ENCODE measurements at places on chromosomes 3 and 15.
A peak's percentile ranks its signal among the peaks of the same experiment; 100 is the strongest.

GRCh38 chr3:134446800-134447199, 39.0 kb downstream of the ANAPC13 start:
- no peak for DNase-seq

DNA sequence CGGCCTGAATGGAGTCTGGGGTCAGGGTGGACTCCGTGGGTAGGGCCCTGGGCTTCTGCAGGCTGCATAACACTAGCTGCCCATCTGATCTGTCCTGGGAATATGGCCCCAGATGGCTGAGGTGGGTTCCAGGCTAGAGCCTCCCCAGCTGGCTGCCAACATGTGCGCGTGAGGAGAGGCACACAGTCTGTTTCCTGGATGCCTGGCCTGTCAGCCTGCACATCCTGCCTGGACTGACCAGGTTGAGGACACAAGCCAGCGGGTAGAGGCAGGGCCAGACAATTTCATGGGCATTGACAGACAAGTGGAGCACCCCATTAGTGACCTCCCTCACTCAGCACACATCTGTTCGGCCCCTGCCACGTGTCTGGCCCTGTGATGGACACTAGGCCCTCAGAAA, 29.8 kb upstream of the RPL29 start:
- DNase-seq, result no peak

DNA sequence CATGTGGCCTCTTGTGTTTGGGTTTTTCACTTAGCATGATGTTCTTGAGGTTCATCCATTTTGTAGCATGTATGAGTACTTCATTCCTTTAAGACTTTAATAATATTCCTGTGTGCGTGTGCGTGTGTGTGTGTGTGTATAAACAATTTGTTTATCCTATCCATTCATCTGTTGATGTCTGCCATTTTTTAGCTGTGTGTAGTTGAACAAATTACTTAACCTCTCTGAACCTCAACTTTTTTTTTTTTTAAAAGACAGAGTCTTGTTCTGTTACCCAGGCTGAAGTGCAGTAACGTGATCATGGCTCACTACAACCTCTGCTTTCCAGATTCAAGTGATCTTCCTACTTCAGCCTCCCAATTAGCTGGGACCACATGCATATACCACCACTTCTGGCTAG, 47.3 kb downstream of the EBLN2 start:
- DNase-seq, result no peak

DNA sequence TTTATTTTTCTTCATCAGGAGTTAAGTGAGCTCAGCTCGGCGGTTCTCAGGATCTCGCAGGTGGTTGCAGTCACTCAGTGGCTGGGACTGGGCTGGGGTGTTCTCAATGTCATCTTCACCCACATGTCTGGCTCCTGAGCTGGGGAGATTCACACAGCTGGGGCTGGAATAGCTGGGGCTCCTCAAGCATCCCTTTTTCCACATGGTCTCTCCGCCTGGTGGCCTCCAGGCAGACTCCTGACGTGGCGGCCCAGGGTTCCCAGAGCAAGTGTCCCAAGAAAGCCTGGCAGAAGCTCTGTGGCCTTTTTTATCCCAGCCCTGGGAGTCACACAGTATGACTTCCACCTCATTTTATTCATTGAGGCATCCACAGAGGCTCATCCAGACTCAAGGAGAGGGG, 84.1 kb upstream of the ANKRD34C start:
- no peak for DNase-seq

DNA sequence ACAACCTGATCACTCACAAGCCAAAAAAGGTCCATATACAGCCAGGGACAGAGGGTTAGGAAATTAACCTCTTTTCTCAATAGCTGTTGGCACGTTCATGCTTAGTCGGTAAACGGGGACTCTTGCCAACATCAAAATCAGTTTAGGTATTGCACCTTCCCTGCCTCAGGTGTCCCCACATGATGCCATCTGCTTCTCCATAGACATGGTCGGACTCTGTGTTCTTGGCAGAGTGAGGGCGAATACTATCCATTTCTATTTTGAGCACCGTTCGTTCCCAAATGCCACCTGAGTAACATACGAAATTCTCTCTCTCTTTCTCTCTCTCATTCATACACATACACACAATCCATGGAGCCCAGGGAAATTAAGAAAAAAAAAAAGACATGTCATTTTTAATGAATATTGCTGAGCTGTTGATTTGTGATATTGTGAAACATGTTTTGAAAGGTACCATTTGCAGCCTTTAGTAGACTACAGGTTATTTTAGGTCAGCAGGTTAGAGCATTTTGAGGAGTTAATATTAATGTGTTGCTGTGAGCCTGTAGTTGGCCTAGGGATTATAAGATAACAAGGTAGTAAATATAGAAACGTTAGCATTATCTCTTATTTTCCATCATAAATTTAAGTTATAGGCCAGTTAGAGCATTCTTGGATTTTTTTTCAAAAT, 78.5 kb downstream of the GHSR start:
- DNase-seq, result no peak

DNA sequence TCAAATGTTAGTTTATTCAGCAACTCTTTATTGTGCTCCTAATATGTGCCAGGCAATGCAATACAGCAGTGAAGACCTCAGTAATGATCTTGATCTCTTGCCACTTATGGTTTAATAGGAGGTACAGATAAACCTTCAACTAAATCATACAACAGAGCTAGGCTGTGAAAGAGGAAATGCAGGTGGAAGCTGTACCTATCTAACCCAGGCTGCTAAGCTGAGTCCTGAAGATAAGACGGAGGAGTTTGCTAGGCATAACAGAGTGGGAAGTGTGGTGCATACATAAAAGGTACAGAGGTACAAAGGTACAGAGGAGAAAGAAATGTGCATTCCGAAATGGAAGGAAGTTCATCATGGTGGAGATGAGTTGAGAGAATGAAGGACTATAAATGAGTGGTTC, 35.0 kb downstream of the KBTBD8 start:
- no peak for DNase-seq

- peak; percentile 47 for DNase-seq
Observed at GRCh38 chr3:143121241-143122088, 1.9 kb downstream of the CHST2 start.

- DNase-seq, result peak; percentile 73
Observed at GRCh38 chr15:92845126-92845508, 55.0 kb upstream of the CHD2 start.

DNA sequence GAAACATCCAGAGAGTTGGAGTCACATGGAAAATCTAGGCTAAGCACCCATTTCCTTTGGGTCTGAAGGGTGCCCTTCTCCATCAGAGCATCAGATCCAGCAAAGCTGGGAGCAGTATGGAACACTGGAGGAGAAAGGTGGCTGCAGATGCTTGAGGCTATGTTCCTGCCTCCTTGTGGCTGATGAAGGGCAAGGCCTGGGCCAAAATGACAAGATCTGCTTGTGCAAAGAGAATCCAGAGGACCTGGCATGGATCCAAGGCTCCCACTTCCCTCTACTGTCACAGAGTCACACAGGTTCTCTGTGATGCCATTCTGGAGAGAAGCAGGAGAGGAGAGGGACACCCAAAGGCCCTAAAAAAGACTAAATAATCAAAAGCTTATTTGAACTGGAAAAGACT, 9.2 kb upstream of the ATP8B4 start:
- peak; percentile 33 for DNase-seq

DNA sequence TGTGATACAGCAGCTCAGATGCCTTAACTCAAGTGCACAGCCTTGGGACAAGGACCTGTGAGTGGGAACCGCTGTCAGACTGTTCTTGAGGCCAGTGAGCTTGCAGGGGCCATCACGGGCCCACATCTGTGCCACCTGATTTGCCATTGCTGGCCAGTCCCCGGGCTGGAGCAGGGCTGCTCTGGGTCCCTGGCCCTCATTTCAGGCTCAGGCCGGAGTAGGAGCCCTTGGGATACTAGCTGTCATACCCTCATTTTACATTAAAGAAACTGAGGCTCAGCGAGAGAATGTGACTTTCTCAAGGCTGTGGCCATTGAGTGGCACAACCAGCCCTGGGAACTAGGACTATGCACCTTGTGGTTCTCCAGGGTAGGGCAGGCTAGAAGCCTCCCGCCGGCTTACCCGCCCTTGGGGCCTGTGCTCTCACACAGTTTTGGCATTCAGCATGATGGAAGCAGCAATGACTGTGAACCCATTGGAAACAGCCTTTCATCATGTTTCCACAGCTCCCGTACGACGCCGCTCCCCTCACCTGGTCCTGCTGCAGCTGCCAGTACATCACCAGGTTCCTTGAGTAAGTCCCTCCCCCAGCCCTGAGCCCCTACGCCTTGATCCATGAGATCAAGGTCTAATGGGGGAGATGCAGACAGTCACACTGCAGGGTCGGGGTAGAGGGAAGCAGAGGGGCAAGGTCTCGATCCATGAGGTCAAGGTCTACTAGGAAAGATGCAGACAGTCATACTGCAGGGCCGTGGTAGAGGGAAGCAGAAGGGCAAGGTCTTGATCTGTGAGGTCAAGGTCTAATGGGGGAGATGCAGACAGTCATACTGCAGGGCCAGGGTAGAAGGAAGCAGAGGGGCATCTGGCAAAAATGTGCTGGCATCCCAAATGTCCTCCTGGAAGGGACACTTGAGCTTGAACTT, 42.2 kb downstream of the GOLGA6L10 start:
- no peak for DNase-seq
